ENCODE measurements at places on chromosomes 12 and 14.

- DNase-seq = peak; percentile 77
Measured at GRCh38 chr12:6540181-6540877, 6.0 kb downstream of the GAPDH start.

DNA sequence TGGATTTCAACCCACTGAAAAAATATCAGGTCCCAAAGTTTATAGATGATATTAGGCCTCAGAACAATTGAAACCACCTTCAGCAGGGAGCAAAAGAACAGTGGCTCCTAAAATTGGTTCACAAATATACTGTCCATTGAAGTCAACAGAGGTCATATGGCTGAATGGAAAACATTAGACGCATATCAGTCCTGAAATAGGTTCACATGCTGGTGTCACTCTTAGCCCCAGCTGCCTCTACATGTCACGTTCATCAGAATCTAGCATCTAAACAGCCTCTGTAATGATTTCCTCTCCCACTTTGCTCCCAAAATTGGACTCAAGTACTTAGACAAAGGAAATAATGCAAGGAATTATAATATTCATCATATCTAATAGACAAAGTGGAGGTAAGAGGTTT, 8.7 kb downstream of the FLRT2 start:
- no peak for DNase-seq

- no peak for DNase-seq
Measured at GRCh38 chr12:79358716-79359300, 332.0 kb downstream of the PAWR start.

GRCh38 chr12:47907851-47908454, 3.2 kb upstream of the VDR start:
- peak; percentile 30 for DNase-seq

DNA sequence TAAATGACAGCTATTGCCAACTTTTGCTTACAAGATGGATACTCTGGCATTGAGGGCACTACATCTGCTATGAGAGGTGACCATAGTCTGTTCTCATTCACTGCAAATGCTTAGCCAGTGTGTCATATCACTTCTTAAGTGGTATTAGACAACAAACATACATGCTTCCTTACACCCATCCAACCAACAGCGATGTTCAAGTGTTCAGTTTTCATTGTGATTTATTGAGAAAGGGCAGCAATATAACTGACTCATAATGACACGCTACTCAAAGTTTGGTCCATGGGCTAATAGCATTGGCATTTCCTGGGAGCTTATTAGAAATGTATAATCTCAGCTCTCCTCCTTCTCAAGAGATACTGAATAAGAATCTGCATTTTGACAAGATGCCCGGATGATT, 181.7 kb downstream of the NPAS3 start:
- no peak for DNase-seq

- no peak for DNase-seq
Measured at GRCh38 chr12:94998326-94998725, 5.2 kb downstream of the NDUFA12 start.

DNA sequence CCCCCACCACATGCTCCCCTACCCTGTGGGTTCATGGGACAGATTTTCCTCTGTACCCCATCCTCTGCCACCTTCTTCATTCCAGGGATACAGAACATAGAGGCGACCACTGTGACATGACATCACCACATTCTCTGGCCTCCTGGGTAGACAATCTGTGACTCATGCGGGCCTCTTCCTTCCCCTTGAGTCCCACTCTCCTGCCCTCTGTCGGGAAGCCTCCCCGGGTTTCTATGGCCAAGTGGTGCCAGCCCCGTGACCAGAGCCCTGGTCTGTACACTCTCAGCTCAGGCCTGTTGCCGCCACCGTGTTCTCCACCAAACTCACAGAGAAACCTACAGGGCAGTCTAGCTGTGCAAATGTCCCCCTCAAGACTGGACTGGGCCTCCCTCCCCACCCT, 8.0 kb downstream of the CLMN start:
- DNase-seq = no peak

- no peak for DNase-seq
Measured at GRCh38 chr12:124515981-124516380, 51.4 kb downstream of the NCOR2 start.

DNA sequence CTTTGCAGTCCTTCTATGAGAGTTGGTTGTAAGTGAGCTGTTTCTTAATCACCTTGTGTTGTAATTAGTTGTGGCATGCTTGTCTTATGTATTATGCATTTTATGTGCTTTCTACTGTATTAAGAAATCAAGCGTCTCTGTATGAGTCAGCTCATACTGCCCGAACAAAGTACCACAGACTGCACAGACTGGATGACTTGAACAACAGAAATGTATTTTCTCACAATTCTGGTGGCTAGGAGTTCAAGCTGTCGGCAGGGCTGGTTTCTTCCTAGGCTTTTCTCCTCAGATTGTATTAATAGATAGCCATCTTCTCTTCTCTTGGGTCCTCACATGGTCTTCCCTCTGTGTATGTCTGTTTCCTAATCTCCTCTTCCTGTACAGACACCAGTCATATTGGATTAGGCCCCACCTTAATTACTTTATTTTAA, 77.7 kb downstream of the FLRT2 start:
- no peak for DNase-seq

DNA sequence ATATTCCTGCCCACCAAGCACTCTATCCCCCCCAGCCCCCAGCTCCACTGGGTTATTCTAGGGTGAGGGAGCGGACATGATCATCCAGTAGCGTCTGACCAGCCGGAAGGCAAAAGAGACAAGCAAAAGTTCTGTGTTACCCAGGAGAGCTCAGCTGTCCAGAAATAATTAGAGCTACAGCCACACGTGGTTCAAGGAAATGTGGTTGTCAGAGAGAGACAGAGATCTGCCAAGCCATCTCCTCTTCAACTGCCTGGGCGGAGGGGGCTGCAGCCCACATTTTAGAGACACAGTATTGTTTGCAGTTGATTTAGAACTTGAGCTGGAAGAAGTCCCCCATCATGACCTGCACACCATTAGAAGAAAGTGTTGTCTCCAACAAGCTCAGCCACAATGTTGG, 30.4 kb downstream of the DAO start:
- DNase-seq = no peak

DNA sequence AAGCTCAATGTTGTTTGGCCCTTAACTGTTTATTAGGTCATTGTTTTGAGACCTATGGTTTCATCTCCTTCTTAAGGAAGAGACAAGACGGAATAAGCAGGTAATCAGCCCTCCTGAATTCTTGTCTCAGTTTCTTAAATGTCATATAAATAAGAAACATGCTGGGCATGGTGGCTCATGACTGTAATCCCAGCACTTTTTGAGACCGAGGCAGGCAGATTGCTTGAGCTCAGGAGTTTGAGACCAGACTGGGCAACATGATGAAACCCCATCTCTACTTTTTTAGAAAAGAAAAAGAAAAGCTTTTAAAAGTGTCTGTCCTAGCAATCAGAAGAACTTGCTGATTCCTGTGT, 5.1 kb downstream of the MTRFR start:
- DNase-seq = peak; percentile 40

GRCh38 chr14:91482263-91483013, 27.7 kb downstream of the PPP4R3A start:
- DNase-seq = no peak

GRCh38 chr12:30691122-30691879, 4.4 kb downstream of the IPO8 start:
- no peak for DNase-seq

DNA sequence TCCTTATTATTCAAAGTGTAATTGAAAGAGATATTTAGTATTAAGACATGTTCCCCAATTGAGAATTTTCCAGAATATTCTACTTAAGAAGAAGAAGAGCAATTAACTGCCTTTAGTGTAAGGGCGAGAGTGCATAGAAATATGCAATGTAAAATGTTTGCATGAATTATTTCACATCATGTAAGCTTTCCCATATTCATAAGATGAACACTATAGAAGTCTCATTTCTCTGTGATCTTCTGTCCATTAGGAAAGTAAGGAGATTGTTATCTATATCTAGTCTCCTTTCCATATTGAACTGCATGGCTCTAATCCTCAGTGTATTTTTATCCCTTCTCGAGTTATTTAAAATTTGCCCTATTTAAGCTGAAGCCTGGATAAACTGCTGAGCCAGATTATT, 17.1 kb upstream of the FGD4 start:
- DNase-seq = no peak

DNA sequence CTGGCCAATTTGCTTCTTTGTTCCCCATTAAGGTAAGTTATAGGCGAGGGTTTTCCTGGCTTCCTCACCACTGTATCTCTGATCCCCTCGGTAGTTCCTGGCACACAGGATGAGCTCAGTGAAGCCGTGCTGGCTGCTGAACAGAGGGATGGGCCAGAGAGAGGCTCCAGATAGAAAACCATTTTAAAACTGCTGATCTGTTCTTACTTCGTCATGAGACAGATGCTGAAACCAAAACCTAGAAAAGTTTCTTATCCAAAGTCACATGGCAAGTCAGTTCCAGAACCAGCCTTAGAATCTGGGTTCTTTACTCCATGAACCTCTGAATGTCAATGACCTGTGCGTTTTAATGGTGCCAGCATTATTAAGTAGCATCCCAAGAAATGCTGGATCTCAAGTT, 76.3 kb upstream of the RIN3 start:
- no peak for DNase-seq

DNA sequence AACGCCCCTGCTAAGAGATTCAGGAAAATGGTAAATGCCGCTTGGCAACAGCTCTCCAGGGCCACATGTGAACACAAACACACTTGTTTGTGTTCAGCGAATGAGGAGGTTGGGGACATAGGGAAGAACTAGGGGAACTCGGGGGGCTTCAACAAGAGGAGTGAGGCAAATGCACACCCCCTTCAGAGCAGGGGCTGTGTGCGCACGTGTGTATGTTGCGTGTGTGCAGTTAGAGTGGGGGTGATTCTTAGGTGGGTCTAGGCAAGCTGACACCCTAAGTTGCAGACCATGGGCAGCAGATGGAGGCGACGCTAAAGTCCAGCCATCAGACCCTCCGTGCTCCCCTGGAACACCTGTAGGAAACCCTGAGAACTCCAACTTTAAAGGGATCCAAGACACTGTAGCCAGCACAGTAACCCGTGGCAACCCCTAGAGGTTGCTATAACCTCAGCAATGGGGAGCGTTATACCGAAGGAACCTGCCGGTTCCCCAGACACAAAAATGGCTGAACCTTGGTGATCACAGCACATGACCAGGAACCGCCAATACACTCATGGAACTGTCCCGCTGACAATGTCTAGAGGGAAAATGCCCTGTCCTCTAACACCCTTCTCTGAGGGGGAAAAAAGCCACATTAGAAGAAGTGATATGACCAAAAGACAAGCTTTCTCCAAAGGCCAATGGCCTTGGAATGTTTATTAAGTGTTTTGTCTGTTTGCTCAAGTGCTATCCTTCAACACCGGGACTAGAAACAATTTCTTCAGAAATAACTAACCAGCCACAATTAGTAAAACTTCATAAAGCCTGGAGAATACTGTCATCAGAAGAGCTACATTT, 86.5 kb upstream of the CEP83 start:
- DNase-seq = no peak

DNA sequence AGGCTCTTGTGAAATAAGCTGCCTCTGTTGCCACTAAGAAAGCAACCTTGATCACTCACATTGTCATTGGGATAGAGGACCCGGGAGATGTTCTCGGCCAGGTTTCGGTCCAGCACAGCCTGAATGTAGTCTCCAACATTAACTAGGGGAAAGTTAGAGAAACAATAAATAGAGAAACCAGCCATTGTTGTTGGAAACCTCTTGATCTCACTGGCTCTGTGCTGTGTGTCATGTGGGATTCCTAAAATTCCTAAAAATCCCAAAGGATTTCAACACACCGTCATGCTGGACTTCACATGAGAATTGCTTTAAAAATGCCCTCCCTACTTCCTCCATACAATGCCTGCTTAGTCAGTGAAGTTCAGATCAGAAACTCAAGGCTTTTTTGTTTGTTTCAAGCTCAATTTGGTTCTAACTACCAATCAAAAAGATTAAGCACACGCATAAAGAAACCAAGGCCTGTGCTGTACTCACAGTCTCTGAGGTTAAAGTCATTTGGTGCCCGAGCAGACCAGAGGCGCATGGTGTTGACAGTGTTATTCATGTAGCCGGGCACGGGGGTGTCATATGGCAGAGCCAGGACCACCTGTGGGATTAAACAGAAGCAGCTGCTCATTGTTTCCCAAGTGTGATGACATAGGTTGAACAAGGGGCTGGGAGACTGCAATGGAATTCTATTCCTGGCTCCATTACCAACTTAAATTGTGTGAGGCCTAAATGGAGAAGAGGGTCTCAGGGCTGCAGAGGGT, 23.6 kb downstream of the PYGL start:
- no peak for DNase-seq

DNA sequence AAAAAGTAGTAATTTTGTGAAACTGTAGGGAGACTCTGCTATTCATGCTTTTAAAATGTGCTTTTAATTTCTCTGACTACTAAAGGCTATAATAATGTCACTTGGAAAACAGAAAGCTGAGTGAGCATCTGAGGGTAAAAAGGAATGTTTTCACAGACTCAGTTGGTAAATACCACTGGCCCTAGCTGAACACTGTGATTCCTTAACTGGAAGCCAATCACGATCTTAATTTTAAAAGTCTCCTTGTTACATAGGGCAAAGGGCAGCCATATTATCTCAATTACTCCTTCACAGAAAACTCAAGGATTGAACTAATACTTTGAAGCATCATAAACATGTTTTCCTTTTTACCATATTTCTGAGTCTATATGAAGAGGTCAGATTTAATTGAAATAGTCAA, 41.9 kb downstream of the PAWR start:
- DNase-seq = no peak

DNA sequence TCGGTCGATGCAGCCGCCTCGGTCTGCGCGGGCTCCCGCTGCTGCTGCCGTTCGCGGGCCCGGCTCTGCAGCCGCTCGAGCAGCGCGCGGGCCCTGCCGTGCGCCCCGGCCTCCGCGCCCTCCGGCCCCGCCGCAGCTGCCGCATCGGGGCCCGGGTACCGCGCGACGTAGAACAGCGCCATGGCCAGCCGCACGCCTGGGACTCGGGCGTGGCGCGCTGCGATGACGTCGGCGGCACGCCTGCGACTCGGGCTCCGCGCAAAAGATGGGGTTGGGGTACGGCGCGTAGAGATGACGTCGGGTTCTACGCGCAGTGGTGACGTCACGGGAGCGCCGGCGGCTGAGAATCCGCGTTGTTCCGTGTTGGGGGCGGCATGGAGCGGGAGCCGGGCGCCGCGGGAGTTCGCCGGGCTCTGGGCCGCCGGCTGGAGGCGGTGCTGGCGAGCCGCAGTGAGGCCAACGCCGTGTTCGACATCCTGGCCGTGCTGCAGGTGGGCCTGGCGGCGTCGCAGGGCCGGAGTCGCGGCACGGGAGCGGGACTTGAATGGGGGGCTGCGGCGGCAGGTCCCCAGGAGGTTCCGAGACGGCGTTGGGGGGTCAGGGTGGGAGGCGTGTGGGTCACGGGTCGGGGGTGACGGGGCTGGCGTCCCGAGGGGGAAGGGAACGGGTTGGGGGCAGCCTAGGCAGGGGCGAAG, at the start of the genes DDX51 and NOC4L:
TSS of gene DDX51 (minus strand) at position 205 of the 695 bp plus-strand sequence. CDS start at position 182, 23 bp downstream.
TSS of gene NOC4L (plus strand) at position 343 of the 695 bp plus-strand sequence. CDS start at position 375, 32 bp downstream.
- peak; percentile 100 for DNase-seq

DNA sequence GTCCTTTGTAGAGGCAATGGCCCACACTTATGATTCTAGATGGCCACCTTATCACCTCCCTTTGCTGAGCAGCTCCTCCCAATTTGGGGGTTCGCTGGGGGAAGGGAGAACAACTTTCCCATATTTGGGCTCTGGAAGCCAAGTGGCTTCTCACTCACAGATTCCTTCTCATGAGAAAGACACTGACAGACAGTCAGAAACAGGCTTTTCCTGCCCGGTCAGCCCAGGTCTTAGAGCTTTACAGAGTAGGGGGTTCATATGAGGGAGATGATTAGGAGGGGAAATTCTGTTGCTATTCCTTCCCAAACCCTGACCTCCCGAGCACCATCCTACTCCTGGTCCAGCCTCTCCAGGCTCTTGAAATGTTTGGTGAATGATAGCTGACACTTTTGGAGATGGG, 60.1 kb upstream of the HSPB8 start:
- DNase-seq = no peak

All from activated CD8-positive, alpha-beta memory T cell treated with anti-CD3 and anti-CD28 coated beads, Interleukin-2, amount 50 U/mL, for 48 hours (primary cell).